ENCODE measurements at places on chromosomes 13 and 19.

DNA sequence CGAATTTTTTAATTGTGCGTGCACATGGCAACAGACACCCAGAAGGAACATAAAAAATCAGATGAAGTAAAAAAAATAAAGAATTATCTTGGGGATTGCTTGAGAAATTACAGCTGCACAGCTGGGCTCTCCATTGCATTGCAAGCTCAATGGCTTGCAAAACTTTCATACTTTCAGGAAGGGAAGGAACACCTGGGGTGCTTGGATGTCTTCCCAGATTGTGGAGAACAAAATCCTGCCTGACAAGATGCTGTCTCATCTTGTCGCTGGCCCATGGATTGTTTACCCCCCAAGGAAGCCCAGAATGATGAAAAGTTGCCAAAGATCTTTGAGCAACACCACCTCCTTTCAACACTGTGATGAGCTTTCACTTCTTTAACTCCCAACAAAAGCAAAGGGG lies 11.0 kb upstream of the CASP14 start:
- DNase-seq, result no peak
- no peaks in the 10 kb centered on the region for H3K36me3 ChIP-seq
- peaks cover 17% of the 10 kb centered on the region for H3K27me3 ChIP-seq
- no peak overlapping the region for H3K27ac ChIP-seq
- H3K4me3 ChIP-seq, result no peak overlapping the region
- H3K4me1 ChIP-seq, result no peaks in the 10 kb centered on the region

- H3K4me1 ChIP-seq, result peaks cover 22% of the 10 kb centered on the region
- no peak overlapping the region for H3K27ac ChIP-seq
- H3K27me3 ChIP-seq, result no peaks in the 10 kb centered on the region
- H3K36me3 ChIP-seq, result no peaks in the 10 kb centered on the region
- DNase-seq, result no peak
- H3K4me3 ChIP-seq, result no peak overlapping the region
These were observed 158.0 kb downstream of the DLEU7 start for GRCh38 chr13:50685491-50685890.

GRCh38 chr19:38737281-38737865 lies 6.9 kb downstream of the CAPN12 start:
- peak overlapping the region; percentile 85 for H3K4me3 ChIP-seq
- peak overlapping the region; percentile 72 for H3K27ac ChIP-seq
- peaks cover 23% of the 10 kb centered on the region for H3K4me1 ChIP-seq
- DNase-seq, result no peak

GRCh38 chr19:3513229-3514140 lies 7.4 kb downstream of the FZR1 start:
- H3K4me1 ChIP-seq, result peaks cover 43% of the 10 kb centered on the region
- H3K27me3 ChIP-seq, result no peaks in the 10 kb centered on the region

GRCh38 chr19:5018224-5019015 lies 49.5 kb downstream of the KDM4B start:
- DNase-seq, result no peak
- H3K4me1 ChIP-seq, result peaks cover 3% of the 10 kb centered on the region
- no peaks in the 10 kb centered on the region for H3K27me3 ChIP-seq
- peak overlapping the region; percentile 37 for H3K27ac ChIP-seq
- H3K36me3 ChIP-seq, result no peaks in the 10 kb centered on the region
- H3K4me3 ChIP-seq, result no peak overlapping the region

DNA sequence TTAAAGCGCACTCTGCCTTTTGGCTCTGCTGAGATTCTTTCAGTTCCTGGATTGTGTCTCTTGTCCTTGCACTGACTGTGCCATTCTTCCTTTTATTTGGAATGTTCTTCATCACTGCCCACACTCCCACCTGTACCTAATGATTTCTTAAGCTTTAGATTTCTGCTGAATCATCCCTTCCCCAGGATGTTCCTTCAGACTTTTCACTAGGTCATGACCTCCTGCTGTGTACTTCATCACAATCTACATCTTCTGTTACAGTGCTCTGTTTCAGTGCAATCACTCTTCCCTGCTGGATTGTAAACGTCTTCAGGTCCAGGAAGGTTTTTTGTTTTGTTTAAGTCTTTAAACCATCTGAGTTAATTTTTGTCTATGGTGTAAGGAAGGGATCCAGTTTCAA lies 281.0 kb downstream of the ATP8A2 start:
- no peak overlapping the region for H3K27ac ChIP-seq
- no peaks in the 10 kb centered on the region for H3K4me1 ChIP-seq
- no peak overlapping the region for H3K4me3 ChIP-seq
- DNase-seq, result no peak
- H3K36me3 ChIP-seq, result no peaks in the 10 kb centered on the region
- H3K27me3 ChIP-seq, result no peaks in the 10 kb centered on the region

DNA sequence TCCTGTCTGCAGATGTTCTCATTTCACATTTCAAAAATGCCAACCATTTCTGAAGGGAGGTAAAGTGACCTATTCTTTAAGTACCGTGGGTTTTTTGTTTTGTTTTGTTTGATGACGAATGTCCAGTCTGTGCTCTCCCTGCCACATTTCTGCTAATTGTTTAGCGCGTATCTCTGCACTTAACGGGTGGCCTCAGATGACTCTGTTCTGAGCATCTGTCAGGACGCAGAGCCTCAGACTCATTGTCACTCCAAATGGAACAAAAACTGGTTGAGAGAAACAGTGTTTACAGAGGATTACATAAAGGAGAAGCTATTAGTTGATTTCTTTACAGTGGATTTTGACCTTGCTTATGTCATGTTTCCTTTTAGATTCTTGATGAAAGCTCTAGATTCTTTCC lies 23.7 kb downstream of the TPP2 start:
- no peak for DNase-seq
- peaks cover 19% of the 10 kb centered on the region for H3K36me3 ChIP-seq
- no peaks in the 10 kb centered on the region for H3K27me3 ChIP-seq
- H3K4me3 ChIP-seq, result no peak overlapping the region
- H3K27ac ChIP-seq, result no peak overlapping the region

DNA sequence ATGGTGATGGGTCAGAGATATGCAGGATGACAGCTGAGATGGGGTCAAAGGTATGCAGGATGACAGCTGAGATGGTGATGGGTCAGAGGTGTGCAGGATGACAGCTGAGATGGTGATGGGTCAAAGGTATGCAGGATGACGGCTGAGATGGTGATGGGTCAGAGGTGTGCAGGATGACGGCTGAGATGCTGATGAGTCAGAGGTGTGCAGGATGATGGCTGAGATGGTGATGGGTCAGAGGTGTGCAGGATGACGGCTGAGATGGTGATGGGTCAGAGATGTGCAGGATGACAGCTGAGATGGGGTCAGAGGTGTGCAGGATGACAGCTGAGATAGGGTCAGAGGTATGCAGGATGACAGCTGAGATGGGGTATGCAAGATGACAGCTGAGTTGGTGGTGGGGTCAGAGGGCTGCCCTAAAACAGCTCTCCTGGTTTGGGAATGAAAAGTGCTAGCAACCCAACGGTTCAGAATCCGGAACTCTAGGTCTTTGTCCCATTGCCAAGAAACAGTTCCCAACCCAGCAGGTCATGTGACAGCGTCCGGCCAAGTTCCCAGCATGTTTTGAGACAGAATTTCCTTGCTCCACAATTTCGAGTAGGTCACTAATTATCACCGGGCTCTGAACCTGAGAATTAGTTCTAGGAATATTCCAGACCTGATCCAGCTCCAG lies 3.2 kb downstream of the SELENOW start:
- no peak overlapping the region for H3K4me3 ChIP-seq
- peaks cover 43% of the 10 kb centered on the region for H3K36me3 ChIP-seq
- H3K27ac ChIP-seq, result no peak overlapping the region
- H3K27me3 ChIP-seq, result no peaks in the 10 kb centered on the region
- H3K4me1 ChIP-seq, result peaks cover 18% of the 10 kb centered on the region

- H3K4me1 ChIP-seq, result peaks cover 38% of the 10 kb centered on the region
- H3K36me3 ChIP-seq, result no peaks in the 10 kb centered on the region
- no peaks in the 10 kb centered on the region for H3K27me3 ChIP-seq
- H3K4me3 ChIP-seq, result peak overlapping the region; percentile 65
These were observed 11.9 kb upstream of the ITM2B start for GRCh38 chr13:48220981-48221685.

- H3K27ac ChIP-seq, result no peak within 1 kb of the TSS
- peak within 1 kb of the TSS; percentile 73 for H3K4me3 ChIP-seq
- H3K36me3 ChIP-seq, result peaks cover 20% of the 10 kb centered on the region
- H3K4me1 ChIP-seq, result peaks cover 8% of the 10 kb centered on the region
- H3K27me3 ChIP-seq, result peaks cover 68% of the 10 kb centered on the region
These were observed at the start of gene SLC7A10 for GRCh38 chr19:33225458-33225926. Gene SLC7A10 (minus strand): TSS chr19:33225850. CDS start chr19:33225703, 147 bp downstream.

GRCh38 chr19:2591537-2592291 lies 110.8 kb downstream of the GNG7 start:
- no peaks in the 10 kb centered on the region for H3K27me3 ChIP-seq
- peaks cover 10% of the 10 kb centered on the region for H3K36me3 ChIP-seq
- peak overlapping the region; percentile 74 for H3K27ac ChIP-seq
- DNase-seq, result no peak

- no peaks in the 10 kb centered on the region for H3K36me3 ChIP-seq
- no peak for DNase-seq
- H3K4me1 ChIP-seq, result no peaks in the 10 kb centered on the region
- H3K27me3 ChIP-seq, result no peaks in the 10 kb centered on the region
- no peak overlapping the region for H3K4me3 ChIP-seq
- H3K27ac ChIP-seq, result no peak overlapping the region
These were observed 99.0 kb downstream of the MYO16 start for GRCh38 chr13:108728370-108728769.

- no peaks in the 10 kb centered on the region for H3K27me3 ChIP-seq
- H3K36me3 ChIP-seq, result no peaks in the 10 kb centered on the region
- no peak for DNase-seq
- no peak overlapping the region for H3K4me3 ChIP-seq
- H3K27ac ChIP-seq, result no peak overlapping the region
- no peaks in the 10 kb centered on the region for H3K4me1 ChIP-seq
These were observed 222.8 kb downstream of the NDFIP2 start for GRCh38 chr13:79703772-79704171.

- no peak for DNase-seq
- H3K4me3 ChIP-seq, result no peak overlapping the region
- peaks cover 34% of the 10 kb centered on the region for H3K36me3 ChIP-seq
- no peaks in the 10 kb centered on the region for H3K27me3 ChIP-seq
These were observed 2.4 kb upstream of the CYTH2 start for GRCh38 chr19:48466561-48467325.

DNA sequence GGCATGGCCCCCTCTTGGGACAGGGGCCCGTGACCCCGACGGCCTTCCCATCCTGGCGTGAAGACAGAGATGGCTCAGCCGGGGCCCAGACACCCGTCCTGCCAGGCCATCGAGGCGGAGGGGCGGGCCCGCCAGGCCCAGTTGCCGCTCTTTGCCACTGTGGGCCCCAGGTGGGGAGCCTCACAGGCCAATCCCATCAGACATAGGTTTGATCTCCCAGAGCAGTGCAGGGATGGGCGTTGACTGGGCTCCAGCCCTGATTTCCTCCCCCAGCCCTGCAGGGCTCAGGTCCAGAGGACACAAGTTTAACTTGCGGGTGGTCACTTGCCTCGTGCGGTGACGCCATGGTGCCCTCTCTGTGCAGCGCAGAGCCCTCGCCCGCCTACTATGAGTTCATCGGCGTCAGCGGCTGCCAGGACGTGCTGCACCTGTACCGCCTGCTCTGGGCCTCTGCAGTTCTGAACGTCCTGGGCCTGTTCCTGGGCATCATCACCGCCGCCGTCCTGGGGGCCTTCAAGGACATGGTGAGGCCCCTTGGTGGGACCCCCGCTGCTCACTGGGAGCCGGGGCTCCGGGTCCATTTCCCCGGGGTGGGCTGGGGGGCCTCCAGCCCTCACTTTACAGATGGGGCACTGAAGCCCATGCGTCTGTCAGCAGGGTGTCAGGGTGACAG lies 42.4 kb downstream of the TMEM255B start:
- DNase-seq, result no peak
- H3K27ac ChIP-seq, result no peak overlapping the region
- H3K4me1 ChIP-seq, result no peaks in the 10 kb centered on the region
- no peaks in the 10 kb centered on the region for H3K36me3 ChIP-seq
- H3K27me3 ChIP-seq, result peaks cover 10% of the 10 kb centered on the region

- no peak for DNase-seq
- no peak overlapping the region for H3K4me3 ChIP-seq
- peaks cover 20% of the 10 kb centered on the region for H3K4me1 ChIP-seq
These were observed 31.5 kb downstream of the COL4A2 start for GRCh38 chr13:110338441-110339101.

GRCh38 chr13:41356786-41357185 lies 45.7 kb downstream of the NAA16 start:
- no peak overlapping the region for H3K4me3 ChIP-seq
- DNase-seq, result no peak
- no peaks in the 10 kb centered on the region for H3K27me3 ChIP-seq
- H3K27ac ChIP-seq, result no peak overlapping the region
- H3K36me3 ChIP-seq, result peaks cover 19% of the 10 kb centered on the region

DNA sequence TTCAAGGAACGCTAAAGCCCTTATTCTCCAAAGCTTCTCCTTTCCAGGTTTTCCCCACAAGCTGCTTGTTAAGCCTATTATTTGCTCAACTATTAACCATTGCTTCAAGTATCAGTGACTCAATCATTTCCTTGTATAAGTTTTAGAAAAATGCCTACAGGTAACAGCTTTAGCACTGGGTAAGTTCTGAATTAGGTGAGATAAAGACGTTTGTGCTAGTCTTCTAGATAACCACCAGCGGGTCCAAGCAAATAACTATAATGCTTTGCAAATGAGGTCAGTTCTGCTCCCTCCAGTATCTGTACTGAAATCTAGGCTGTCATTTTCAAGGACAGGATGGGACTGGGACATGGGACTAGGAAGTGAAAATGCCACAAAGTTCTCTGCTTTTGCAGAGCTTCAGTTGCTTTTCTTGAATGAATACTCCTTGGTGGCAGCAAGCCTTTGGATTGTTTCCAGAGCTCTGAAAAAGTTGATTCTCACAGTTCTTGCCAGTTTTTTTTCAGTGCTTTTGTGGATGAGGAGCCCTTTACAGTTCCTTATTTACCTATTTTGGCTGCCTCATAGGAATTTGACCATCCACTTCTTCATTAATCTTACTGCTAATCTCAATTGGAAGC lies 1487.7 kb downstream of the EFNB2 start:
- H3K4me3 ChIP-seq, result no peak overlapping the region
- H3K4me1 ChIP-seq, result no peaks in the 10 kb centered on the region
- no peak for DNase-seq
- no peaks in the 10 kb centered on the region for H3K27me3 ChIP-seq
- H3K27ac ChIP-seq, result no peak overlapping the region
- no peaks in the 10 kb centered on the region for H3K36me3 ChIP-seq

DNA sequence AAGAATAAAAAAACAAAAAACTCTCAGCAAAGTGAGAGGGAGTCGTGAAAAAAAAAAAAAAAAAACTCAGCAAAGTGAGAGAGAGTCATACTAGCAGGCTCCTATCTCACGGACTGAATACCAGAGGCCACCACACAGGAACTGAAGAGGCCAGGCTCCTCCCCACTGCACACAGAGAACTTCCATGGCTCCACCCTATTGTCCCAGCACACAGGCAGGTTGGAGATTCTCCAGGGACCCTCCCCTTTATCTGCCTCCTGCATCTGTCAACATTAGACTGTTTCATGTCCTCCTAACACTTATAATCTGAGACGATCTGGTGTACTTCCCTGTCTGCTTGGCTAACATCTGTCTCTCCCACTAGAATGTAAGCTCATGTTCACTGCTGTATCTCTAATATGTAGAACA lies 37.0 kb upstream of the FARP1 start:
- H3K4me3 ChIP-seq, result no peak overlapping the region
- no peak overlapping the region for H3K27ac ChIP-seq
- no peaks in the 10 kb centered on the region for H3K4me1 ChIP-seq
- H3K36me3 ChIP-seq, result no peaks in the 10 kb centered on the region
- no peak for DNase-seq

GRCh38 chr13:52159159-52159982 lies at the start of gene NEK3:
Gene NEK3 (minus strand): TSS chr13:52159597. CDS start chr13:52156191, 3,406 bp downstream.
- H3K36me3 ChIP-seq, result peaks cover 11% of the 10 kb centered on the region
- H3K4me3 ChIP-seq, result peak within 1 kb of the TSS; percentile 83
- H3K27ac ChIP-seq, result peak within 1 kb of the TSS; percentile 93
- DNase-seq, result peak; percentile 54
- no peaks in the 10 kb centered on the region for H3K27me3 ChIP-seq

Data from stimulated activated naive B cell treated with anti-CD40 and anti-IgM and Interleukin-4, amounts not matched to agents 10 μg/mL and 1 μg/mL and 100 μg/mL, for 72 hours (primary cell).